ENCODE measurements at places on chromosomes 5 and 9.
A peak's percentile ranks its signal among the peaks of the same experiment; 100 is the strongest.

- DNase-seq: peak; percentile 66
Observed at GRCh38 chr9:91424403-91425176, 958 bp upstream of the NFIL3 start.

DNA sequence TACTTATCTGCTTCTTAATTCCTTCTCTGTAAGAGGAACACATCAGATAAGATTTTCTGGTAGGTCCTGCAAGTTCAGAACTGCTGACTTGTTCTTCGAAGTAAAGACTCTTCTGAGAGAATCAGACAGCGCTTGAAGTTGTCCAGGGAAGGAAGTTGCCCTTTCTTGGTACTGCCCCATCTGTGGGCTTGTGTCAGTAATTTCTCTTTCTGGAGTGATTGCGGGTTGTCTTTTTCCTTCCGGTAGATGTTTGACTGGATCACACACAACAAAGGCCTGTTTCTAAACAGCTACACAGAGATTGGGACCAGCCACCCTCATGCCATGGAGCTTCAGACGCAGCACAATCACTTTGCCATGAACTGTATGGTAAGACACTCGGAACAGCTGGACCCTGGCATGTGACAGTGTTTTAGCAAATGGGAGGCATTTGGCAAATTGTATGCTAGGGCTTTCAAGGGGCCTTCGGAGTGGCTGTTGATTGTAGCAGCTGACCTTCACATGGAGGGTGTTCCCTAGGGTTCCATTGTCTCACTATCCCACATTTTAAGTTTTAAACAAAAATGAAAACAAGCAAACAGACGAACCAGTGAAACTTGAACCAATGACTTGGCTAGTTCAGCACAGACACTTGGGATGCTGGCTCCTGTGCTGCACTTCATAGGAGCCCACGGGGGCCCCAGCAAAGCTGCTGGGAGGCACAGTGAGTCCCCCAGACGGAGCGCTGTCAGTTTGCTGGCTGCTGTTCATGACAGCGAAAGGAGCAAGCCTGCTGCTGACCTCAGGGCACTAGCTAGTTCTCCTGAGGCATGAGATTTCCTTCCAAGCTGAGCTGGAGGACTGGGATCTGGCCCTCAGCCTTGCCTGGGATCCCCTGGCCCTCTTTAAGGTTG lies 149.9 kb downstream of the TRIO start:
- DNase-seq: no peak

- DNase-seq: no peak
Observed at GRCh38 chr5:168683247-168683926, 104.2 kb upstream of the PANK3 start.

- DNase-seq: no peak
Observed at GRCh38 chr9:130933114-130934046, 5.7 kb downstream of the FIBCD1 start.

DNA sequence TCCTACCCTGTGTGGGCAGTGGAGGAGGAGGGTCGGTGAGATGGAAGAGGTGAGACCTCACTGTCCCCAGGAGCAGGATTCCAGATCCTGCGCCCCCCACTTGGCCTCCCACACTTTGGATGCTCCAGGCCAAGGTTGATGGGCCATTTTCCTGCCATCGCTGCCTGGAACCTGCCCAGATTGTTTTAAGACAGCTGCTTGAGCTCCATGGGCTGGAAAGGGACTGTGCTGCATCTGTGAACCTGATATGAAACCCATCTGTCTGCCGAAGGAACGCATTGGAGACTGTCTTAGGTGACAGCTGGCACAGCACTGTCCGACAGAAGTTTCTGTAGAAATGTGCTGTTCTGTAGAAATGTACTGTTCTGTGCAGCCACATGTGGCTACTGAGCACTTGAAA lies 72.7 kb upstream of the SLC25A48 start:
- no peak for DNase-seq

DNA sequence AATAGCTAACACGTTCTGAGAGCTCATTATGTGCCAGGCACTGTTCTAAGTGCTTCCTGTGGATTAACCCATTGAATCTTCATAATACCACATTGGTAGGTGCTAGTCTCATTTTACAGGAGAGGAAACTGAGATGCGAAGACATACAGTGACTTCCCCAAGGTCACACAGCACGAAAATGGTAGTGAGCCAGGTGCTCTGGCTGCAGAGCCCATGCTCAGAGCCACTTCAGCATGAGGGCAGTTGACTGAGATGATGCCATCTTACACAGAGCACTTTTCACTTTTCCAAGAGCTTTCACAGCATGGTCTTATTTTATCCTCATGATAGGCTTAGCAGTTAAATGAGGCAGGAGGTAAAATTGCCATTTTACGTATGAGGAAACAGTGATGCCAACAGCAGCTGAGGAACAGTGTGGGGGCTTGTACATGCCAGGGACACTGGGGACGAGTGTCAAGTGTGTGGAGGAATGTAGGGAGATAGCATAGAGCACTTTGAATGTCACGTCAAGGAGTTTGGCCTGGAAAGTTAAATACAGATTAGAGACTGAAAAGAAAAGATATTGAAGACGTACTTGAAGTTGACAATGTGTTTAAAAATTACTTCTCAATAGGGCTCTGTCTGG lies 180.0 kb downstream of the KIF4B start:
- no peak for DNase-seq

GRCh38 chr9:92749934-92750315 lies 14.7 kb downstream of the BICD2 start:
- no peak for DNase-seq

DNA sequence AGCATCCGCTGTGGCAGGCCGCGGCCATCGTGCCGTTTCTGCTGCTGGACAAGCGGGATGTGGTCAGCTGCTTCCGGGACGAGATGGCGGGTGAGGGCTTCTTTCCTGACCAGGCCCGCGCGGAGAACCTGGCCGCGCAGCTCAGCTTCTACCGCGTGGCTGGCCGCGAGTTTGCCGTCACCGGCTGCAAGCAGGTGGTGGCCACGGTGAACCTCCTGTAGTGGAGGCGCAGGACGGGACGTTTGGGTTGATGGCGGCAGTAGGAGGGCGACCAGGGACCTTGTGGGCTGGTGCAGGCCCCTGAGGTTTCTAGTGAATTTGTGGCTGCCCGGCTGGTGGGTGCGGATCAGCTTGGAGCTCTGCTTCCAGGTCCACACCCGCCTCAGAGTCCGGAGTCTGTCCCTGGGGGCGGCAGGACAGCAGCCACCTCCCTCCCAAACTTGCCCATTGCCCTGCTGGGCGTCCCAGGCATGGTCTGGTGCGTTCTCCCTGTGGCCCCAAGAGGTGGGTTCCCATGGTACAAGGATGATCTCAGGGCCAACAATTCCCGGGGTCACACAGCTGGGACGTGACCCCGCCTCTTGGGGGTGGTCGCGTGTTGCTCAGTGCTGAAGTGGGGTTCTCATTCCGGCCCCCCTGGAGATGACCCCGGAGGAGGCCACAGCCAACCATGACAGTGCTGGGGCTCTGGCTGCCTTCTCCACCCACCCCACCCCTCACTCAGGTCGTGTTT lies 2.4 kb downstream of the TOR4A start:
- DNase-seq: no peak

DNA sequence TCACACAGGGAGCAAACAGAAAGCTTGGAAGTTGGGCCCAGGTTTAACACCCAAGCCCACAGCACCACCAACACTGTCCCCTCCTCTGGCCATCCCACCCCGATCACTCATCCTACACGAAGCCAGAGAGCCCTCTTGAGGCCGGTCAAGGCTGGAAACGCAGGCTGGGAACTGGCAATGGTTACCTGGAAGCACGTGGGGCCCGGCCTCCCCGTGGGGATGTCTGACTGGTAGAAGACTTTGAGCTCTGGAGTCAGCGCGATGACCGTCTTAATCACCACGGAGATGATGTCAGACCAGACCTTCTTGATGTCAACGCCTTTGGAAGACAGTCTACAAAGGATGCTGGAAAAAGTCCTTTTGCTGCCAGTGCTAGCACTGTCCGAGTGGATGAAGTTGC lies 104.1 kb downstream of the TTLL11 start:
- no peak for DNase-seq

DNA sequence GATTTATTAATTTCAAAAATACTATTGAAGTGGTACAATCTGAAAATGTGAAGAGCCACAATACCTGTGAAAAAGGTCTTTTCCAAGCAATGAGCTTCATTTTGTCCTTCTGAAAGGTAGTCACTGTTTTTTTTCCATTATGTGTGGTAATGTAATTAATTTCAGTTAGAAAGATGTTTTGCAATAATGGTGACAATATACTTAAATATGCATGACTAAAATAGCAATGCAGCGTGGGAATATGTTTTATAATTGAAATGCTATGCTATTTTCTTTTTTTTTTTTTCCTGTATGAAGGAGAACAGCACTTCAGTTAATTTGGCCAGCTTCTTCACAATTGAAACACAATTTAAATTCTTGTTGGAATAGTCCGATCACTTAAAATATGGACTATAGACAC lies 41.9 kb downstream of the NPR3 start:
- DNase-seq: peak; percentile 34

DNA sequence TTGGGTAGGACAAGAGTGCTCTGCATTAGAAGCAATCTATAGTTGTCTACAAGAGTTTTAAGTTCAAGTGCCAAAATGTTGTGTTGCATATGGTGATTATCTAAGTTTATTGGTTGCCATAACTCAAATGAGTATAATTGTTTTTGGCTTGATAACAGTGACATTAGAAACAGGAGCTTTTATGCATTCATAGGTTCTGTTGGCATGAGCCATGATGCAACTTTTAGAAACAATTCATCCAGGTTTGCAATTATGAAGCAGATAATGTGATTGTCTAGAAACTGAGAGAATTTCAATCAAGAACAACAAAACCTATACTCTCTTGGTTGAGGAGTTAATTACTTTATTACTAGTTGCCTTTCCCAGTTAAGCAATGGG lies 137.0 kb downstream of the PBX3 start:
- no peak for DNase-seq

DNA sequence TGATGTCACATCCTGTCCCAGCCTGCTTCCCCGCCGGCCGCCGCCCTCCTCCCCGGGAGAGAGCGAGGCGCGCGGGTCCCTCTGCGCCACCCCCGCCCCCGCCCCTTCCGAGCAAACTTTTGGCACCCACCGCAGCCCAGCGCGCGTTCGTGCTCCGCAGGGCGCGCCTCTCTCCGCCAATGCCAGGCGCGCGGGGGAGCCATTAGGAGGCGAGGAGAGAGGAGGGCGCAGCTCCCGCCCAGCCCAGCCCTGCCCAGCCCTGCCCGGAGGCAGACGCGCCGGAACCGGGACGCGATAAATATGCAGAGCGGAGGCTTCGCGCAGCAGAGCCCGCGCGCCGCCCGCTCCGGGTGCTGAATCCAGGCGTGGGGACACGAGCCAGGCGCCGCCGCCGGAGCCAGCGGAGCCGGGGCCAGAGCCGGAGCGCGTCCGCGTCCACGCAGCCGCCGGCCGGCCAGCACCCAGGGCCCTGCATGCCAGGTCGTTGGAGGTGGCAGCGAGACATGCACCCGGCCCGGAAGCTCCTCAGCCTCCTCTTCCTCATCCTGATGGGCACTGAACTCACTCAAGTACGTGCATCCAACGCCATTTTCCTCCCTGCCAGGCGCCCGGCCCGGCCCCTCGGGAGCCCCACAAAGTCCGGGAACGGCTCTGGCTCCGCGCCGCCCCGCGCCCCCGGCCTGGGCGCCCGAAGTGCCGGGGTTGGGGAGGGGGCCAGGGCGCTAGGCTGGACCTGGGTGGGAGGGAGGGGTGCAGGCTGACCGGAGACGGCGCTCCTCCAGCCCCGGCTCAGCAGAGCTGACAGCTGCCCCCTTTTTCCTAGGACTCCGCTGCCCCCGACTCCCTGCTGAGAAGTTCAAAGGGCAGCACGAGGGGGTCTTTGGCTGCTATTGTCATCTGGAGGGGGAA lies 12.0 kb upstream of the OLFM1 start:
- peak; percentile 9 for DNase-seq

DNA sequence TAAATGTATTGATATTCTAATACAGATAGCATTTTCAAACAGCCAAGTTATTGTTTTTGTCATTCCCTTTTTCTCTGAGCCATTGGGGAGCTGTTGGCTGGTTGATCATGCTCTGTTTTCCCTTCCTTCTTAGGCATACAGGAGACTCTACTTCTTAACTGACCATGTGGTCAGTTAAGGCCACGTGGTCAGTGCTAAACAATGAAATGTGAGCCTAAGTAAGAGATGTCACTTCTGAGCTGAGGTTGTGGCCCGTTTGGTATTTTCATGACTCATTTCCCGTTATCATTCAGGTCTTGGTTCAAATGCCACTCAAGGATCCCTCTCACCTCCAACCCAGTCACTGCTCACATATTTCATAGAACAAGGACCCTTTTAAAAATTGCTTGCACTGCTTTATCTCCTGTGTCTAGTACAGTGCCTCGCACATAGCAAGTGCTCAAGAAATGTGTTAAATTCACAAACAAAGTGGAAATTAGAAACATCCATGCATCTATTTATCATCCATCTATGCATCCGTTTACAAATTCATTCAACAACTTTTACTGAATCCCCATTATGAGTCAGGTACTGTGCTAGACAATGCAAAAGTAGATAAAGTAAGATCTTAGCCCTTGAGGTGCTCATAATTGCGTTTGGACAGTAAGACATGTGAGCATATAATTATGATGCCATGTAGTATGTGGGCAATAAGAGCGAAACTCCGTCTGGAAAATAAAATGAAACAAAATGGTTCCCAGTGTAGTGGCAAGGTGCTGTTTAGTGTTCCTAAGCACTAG lies 50.7 kb downstream of the ARRDC3 start:
- DNase-seq: peak; percentile 34

DNA sequence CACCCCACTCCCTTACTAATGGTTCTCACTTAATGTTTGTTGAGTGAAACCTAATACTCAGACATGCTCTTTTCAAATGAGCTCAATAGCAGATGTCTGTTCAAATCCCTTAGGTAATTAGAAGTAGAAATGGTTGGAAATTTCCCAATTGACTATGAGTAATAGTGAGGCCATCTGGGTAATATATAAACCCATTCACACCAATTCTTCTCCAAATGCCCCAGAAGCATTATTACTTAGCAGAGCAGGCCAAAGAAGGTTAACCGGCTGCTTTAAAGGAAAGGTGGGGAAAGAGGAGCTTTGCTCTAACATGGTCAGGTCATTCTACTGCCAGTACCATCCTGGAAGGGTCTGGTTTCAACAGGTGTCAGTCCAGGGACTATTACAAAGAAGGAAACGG lies 119.5 kb upstream of the MTAP start:
- DNase-seq: peak; percentile 92

- no peak for DNase-seq
Observed at GRCh38 chr5:135018457-135018856, 15.6 kb downstream of the PITX1 start.

GRCh38 chr9:95099321-95100070 lies 218.0 kb downstream of the FANCC start:
- DNase-seq: no peak

- no peak for DNase-seq
Observed at GRCh38 chr5:157487358-157487757, 27.3 kb downstream of the NIPAL4 start.

DNA sequence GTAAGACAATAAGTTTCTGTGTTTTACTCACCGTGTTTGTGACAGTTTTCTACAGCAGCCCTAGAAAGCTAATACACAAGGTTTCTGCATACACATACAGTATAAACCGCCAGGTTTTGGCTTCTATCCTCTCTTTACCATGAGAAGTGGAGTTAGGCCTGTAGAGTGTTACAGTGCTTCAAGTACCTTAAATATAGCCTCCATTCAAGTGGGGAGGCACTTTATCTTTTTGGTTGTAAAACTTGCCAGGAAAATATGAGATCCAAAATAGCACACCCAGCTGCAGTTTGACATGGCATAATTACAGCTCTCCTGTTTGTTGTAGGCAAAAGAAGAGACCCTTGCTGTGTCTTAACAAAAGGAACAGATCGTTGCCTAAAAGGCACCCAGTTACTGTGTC lies 90.3 kb upstream of the PTPN3 start:
- no peak for DNase-seq

GRCh38 chr9:134297576-134297975 lies 28.7 kb upstream of the RXRA start:
- DNase-seq: no peak

Measured in mammary epithelial cell (primary cell).